ENCODE measurements at places on chromosomes 1 and 21. TPM values are rescaled to one million over a fixed set of nuclear protein-coding genes. Genes with fewer than 3 reads are reported as not detected.
A peak's percentile ranks its signal among the peaks of the same experiment; 100 is the strongest.

Gene SZT2
- 58.3 TPM for total RNA-seq

GRCh38 chr1:220485791-220486190 lies 42.1 kb upstream of the MARK1 start:
- no peaks in the 10 kb centered on the region for H3K36me3 ChIP-seq
- H3K4me3 ChIP-seq: no peak overlapping the region
- H3K27ac ChIP-seq: no peak overlapping the region
- no peak for DNase-seq

DNA sequence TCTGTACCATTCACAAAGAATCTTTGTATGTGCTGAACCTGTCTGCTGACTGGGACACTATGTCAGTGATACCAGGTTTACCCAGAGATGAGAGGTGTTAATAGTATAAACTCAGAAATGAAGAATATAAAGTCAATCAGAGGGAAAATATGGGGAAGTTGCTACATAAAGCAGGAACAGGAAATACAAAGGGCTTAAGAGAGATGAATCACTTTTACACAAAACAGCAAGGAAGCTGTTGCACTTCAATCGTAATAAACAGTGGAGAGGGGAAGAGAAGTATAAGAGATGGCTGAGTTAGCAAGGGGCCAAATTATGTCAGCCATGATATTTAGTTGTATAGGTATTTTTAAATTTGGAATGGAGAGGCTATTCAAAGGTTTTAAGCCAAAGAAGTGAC lies 890.2 kb upstream of the NCAM2 start:
- no peak overlapping the region for H3K27ac ChIP-seq
- H3K36me3 ChIP-seq: no peaks in the 10 kb centered on the region
- H3K4me3 ChIP-seq: no peak overlapping the region
- H3K4me1 ChIP-seq: no peaks in the 10 kb centered on the region

DNA sequence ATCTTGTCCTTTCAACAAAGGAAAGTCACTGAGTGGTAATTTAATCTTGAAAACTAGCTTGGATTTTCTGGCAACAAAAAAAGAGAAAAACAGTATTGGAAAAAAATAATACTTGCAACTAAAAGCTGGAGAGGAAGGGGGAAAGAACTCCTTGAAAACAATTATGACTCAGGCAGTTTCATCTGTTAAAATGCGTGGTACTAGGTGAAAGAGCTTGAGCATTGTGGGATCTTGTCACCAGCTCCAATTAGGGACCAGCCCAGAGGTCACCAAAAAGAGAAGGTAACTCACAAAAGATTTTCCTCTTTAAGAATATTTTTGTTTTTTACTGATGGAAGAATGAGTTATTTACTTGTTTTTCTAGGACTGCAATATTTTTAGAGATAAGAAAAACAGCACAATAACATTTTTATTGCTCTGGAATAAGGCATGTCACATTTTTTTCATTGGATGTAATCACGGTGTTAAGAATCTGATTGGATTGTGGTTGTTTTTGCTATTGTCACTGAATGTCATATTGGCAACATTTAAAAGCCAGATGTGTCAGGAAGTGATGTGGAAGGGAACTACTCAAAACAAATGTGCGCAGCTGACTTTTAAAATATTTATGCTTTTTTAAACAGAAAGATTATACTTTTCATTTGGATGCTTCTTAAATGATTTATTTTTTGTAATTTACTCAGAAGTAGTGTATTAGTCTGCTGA lies 78.5 kb upstream of the ADAMTS5 start:
- DNase-seq: no peak
- H3K36me3 ChIP-seq: no peaks in the 10 kb centered on the region
- H3K27ac ChIP-seq: no peak overlapping the region
- no peaks in the 10 kb centered on the region for H3K4me1 ChIP-seq
- no peak overlapping the region for H3K4me3 ChIP-seq

DNA sequence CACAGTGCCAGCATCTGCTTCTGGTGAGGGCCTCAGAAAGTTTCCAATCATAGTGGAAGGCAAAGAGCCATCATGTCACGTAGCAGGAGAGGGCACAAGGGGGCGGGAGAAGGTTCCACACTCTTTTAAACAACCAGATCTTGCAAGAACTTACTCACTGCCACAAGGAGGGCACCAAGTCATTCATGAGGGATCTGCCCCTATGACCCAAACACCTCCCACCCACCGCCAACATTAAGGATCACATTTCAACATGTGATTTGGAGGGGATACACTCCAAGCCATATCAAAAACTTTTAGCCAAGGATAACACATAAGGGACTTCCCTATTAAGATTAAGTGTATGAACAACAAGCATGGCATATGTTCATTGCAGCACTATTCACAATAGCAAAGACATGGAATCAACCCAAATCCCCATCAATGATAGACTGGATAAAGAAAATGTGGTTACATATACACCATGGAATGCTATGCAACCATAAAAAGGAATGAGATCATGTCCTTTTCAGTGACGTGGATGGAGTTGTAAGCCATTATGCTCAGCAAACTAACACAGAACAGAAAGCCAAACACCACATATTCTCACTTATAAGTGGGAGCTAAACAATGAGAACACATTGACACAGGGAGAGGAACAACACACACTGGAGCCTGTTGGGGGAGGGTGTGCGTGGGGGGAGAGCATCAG lies 19.9 kb upstream of the SLC35F3 start:
- H3K36me3 ChIP-seq: no peaks in the 10 kb centered on the region
- no peak overlapping the region for H3K27ac ChIP-seq
- H3K4me3 ChIP-seq: no peak overlapping the region
- no peaks in the 10 kb centered on the region for H3K27me3 ChIP-seq
- no peaks in the 10 kb centered on the region for H3K4me1 ChIP-seq

GRCh38 chr1:206004826-206005225 lies 1.6 kb upstream of the RAB7B start:
- no peak overlapping the region for H3K27ac ChIP-seq
- no peak for DNase-seq
- H3K4me3 ChIP-seq: no peak overlapping the region
- no peaks in the 10 kb centered on the region for H3K36me3 ChIP-seq
- peaks cover 7% of the 10 kb centered on the region for H3K27me3 ChIP-seq

DNA sequence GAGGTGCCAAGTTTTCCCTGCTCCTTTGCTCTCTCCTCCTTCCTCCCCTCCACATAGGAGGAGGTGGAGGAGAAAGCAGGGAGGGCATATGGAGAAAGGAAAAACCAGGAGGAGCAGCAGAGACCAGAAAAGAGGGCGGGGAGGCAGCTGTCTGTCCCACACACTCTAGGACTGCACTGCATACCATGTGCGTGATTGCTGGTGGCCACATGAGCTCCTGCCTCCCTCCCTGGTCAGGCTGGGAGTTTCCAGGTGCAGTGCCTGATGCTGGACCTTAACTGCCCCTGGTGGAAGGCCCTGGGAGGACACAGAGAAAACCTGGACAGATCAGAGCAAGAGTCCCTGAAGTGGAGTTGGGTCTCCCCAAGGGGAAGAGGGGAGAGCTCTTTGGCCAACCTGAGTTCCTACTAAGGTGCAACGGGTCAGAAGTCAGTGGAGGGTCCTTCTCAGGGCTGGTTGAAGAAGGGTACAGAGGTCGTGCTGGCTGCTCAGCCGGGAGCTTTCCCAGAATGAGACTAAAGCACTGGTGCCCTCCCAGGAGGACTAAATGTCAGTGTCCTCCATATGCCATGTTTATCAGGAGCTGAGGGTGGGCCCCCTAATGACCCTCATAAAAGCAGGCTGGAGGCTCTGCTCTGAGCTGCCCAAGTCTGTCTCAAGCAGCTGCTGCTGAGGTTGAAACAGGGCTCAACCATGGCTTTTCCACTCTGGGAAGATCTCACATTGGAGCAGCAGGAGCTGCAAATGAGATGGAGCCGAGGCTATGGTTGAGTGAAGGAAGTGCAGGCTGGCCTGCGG lies 3.5 kb upstream of the LGR6 start:
- no peak overlapping the region for H3K27ac ChIP-seq
- no peak for DNase-seq
- peaks cover 8% of the 10 kb centered on the region for H3K4me1 ChIP-seq
- H3K36me3 ChIP-seq: no peaks in the 10 kb centered on the region
- H3K27me3 ChIP-seq: peaks cover 13% of the 10 kb centered on the region

Gene HSPA6
- 1.1 TPM for total RNA-seq

DNA sequence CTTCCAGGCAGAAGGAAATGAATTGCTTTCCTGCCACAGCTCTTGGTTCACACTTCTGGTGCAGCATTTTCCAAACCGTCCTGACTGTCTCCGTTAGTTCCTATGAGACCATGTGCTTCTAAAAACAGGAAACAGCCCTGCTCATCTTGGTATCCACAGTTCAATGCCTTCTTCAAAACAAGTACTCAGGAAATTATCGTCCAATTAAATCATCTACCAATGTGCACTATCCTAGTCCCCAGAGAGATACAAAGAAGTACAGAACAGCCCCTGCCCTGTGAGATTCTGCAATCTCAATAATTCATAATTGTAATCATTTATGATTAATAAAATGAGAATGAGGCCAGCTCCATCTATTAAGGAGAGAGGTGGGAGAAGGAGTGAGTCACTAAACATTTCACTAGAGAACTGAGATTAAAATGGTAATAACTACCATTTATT lies 11.2 kb downstream of the CLEC20A start:
- no peak overlapping the region for H3K27ac ChIP-seq
- H3K4me1 ChIP-seq: no peaks in the 10 kb centered on the region
- no peak for DNase-seq
- no peak overlapping the region for H3K4me3 ChIP-seq
- no peaks in the 10 kb centered on the region for H3K27me3 ChIP-seq
- no peaks in the 10 kb centered on the region for H3K36me3 ChIP-seq

GRCh38 chr1:170539154-170539553 lies 7.2 kb downstream of the GORAB start:
- H3K4me3 ChIP-seq: no peak overlapping the region
- no peak overlapping the region for H3K27ac ChIP-seq
- no peaks in the 10 kb centered on the region for H3K27me3 ChIP-seq
- peaks cover 55% of the 10 kb centered on the region for H3K36me3 ChIP-seq
- H3K4me1 ChIP-seq: peaks cover 3% of the 10 kb centered on the region
- no peak for DNase-seq

Gene SHISAL2A
- total RNA-seq: 8.6 TPM

DNA sequence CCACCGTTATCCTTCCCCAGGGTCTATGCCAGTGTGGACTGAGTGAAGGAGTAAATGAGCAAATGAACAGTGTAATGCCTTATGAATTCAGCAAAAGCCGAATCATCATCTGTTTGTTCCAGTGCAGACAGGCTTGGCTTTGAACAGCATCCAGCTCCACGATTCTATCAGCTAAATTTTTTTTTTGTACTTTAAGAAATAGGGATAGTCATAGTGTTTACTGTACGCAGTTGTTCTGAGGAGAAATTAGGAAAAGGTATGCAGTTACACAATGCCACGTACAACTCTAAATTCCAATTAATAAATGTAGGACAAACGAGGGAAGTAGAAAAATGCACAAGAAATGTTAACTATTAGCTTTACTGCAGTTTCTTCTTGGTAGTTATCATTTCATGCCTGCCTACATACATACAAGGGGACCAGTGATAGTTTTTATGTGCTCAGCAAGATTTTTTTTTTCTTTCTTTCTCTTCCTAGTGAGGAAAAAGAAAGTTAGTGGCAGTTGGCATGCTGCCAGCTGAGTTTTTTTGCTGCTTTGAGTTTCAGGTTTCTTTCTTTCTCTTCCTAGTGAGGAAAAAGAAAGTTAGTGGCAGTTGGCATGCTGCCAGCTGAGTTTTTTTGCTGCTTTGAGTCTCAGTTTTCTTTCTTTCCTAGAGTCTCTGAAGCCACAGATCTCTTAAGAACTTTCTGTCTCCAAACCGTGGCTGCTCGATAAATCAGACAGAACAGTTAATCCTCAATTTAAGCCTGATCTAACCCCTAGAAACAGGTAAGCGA lies at the start of gene IFI44L:
Gene IFI44L, plus strand, starts transcription at position 646 of the 777 bp plus-strand sequence. CDS start 7,468 bp downstream, outside the sequence.
- peak within 1 kb of the TSS; percentile 85 for H3K4me3 ChIP-seq
- peak within 1 kb of the TSS; percentile 93 for H3K27ac ChIP-seq
- peaks cover 55% of the 10 kb centered on the region for H3K4me1 ChIP-seq
- DNase-seq: peak; percentile 78
- peaks cover 39% of the 10 kb centered on the region for H3K36me3 ChIP-seq
- H3K27me3 ChIP-seq: peaks cover 7% of the 10 kb centered on the region

DNA sequence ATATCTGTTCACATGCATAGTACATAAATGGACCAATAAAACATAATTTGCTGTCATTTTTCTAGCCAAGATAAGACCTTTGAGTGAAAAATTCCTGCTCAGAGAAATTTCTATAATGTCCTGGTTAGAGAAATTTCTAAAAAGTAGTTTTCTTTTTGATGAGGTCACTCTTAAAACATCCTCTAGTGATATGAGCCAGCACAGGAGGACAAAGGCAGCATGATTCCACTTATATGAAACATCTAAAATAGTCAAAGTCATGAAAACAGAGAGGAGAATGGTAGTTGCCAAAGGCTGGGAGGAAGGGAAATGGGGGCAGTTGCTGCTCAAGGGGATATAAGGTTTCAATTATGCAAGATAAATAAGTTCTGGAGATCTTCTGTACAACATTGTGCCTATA lies 239.4 kb downstream of the BACH1 start:
- no peaks in the 10 kb centered on the region for H3K27me3 ChIP-seq
- no peak for DNase-seq
- H3K4me1 ChIP-seq: no peaks in the 10 kb centered on the region

GRCh38 chr1:103112546-103112945 lies 4.2 kb upstream of the COL11A1 start:
- no peaks in the 10 kb centered on the region for H3K36me3 ChIP-seq
- H3K27me3 ChIP-seq: peaks cover 5% of the 10 kb centered on the region
- no peak overlapping the region for H3K4me3 ChIP-seq
- no peak overlapping the region for H3K27ac ChIP-seq
- DNase-seq: no peak

Gene VAV3
- 5.2 TPM for total RNA-seq

DNA sequence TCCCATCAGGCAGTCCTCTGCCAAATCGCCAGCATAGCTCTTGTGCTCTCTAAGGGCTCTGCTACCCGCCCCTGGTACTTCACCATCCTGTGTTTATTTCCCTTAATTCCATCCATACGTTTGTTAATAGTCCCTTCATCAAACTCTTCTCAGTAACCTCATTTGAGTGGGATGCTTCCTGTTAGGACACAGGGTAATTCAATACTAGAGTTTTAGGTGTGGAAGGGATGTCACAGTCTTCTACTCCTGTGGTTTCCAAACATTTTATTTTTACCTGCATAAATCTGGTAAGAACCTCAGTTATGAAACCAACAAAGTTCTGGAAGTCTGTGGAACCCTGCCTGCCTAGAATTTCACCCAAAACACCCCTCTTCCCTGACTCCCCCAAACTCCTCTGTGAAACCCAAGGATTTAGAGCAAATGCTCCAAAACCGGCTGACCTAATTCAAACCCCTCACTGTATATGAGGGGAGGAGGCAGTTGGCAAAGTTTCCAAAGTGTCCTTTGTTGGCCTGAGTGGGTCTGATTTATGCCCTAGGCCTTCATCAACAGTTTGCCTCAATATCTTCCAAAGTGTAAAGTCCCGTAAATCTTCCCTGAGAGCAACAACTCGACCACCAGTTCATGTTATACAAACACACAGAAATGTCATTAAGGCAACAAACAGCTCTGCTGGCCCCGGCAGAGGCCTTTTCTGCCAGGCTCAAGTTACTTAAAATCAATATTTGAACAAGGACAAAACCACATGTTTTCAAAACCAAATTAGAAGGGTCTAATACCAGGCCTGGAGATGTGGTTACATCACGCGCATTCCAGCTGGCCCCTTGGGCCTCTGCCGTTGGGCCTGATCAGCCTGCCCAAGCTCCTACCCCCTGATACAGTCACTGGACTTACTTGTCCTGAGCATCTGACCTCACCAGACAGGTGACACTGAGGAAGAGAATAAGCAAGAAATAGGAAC lies 82.4 kb upstream of the FGGY start:
- H3K27ac ChIP-seq: no peak overlapping the region
- no peaks in the 10 kb centered on the region for H3K36me3 ChIP-seq
- H3K27me3 ChIP-seq: no peaks in the 10 kb centered on the region
- no peak for DNase-seq
- H3K4me3 ChIP-seq: no peak overlapping the region

Gene ZBTB21
- 23.6 TPM for total RNA-seq

- H3K4me1 ChIP-seq: peaks cover 25% of the 10 kb centered on the region
- no peak overlapping the region for H3K4me3 ChIP-seq
- DNase-seq: no peak
- no peaks in the 10 kb centered on the region for H3K27me3 ChIP-seq
These were observed 171.0 kb downstream of the VAV3 start for GRCh38 chr1:107793896-107794453.
